Activated naive CD8-positive, alpha-beta T cell treated with anti-CD3 and anti-CD28 coated beads for 36 hours (primary cell): ENCODE measurements at places on chromosomes 4 and X. TPM values are rescaled to one million over a fixed set of nuclear protein-coding genes. Genes with fewer than 3 reads are reported as not detected.
A peak's percentile ranks its signal among the peaks of the same experiment; 100 is the strongest.

ADH7 gene
- not detected for total RNA-seq

PQBP1 gene
- 84.3 TPM for total RNA-seq

DNA sequence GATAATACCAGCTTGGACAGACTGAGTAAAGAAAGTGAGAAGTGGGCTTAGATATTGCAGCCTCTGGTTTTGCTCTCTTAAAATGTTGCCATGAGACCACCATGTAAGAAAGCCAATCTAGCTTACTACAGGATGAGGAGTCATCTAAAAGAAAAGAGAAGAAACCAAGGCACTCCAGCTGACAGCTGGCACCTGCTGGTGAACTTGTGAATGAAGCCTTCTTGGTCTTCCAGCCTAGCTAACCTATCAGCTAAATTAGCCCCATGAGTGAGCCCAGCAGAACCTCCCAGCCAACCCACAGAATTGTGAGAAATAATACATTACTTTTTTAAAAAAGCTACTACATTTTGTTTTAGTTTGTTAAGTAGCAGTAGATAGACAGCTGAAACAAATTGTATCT lies 154.5 kb upstream of the QRFPR start:
- no peak for DNase-seq

DNA sequence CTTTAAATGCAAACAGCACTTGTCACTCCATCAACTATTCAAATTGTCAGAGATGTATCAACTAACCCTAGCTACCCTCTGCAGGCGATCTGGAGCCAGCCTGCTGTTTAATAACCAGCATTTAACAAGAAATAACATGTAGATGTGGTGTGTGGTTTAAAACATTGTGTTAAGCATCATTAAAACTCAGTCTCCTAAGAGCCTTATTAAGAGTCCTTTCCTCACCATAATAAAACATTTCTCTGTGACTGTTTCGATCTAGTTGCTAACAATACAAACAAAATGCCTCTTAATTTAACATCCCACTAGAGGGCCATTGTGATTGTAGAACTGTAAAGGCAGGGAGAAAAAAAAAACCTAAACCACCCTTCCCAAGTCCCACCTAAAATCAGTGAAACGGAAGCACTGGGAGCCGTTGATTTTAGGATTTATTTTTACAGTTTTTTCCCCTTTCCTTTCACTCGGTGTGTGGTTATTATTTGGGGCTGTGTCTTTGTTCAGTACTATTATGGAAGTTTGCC lies 708.6 kb downstream of the C4orf33 start:
- no peak for DNase-seq

ODAPH gene
- not detected for total RNA-seq

GRCh38 chr4:143225167-143225566 lies 40.5 kb downstream of the USP38 start:
- DNase-seq, result no peak

- DNase-seq, result peak; percentile 8
These were observed 12.7 kb upstream of the PAQR3 start for GRCh38 chr4:78951862-78952472.

- DNase-seq, result no peak
These were observed 32.7 kb downstream of the ACE2 start for GRCh38 chrX:15567886-15568616.

GRCh38 chrX:153733651-153734240 lies 9.1 kb downstream of the ABCD1 start:
- no peak for DNase-seq

NWD2 gene
- total RNA-seq, result not detected

HHIP gene
- not detected for total RNA-seq

DNA sequence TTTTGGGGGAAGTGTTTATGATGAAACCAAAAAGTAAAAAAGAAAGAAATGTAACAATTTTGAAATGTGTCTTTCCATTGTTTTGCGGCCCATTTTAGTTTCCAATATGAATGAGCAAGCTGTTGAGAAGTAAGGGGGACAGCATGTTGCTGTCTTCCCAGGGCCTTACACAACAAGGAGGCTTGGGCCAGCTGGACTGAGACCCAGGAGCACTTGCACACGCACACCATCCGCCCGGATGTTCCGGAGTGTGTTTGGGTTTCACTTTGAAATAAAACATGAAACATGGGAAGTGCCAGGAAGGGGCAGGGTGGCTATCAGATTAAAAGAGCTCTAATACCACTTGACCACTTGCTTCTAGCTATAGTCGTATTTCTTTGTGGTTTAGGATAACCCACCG lies 144.4 kb downstream of the NHS start:
- DNase-seq, result no peak

DNA sequence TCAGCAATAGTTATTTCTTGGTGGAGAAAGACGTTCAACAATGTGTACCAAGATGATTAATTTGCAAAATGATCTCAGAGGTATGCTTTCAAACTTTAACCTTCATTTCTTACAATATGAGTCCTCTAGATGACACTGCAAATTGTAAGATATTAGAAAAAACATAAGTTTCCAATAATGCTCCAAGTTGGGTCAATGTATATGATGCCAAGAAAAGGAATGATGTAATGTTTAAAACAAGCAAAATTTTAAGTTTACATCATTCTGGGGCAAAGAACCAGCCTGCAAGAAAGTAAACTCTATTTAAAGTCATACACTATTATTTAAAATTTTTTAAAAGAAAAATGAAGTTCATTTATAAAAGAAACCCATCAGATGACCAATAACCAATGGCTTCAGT lies 56.1 kb downstream of the PRSS12 start:
- no peak for DNase-seq

GRCh38 chr4:7416745-7417432 lies 17.8 kb downstream of the PSAPL1 start:
- DNase-seq, result no peak

GRCh38 chr4:78332976-78333375 lies 218.6 kb upstream of the ANXA3 start:
- no peak for DNase-seq

XG gene
- total RNA-seq, result not detected

DNA sequence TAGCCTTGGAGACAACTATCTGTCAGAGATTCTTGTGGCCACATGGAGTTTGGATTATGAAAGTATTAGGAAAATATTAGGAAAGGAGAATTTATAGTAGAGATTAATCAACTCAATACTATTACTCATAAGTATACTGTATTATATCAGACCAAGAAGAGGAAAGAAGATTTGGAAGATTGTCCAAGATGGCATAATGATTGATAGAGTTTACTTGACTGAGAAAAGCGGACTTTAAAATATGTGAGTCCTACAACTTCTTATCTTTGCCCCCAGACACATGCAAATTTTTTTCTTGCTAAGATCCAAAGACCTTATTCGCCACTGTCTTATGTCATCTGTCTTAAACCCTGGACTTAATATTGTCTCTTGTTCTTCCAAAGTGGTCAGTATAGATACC lies 54.8 kb upstream of the SHISA3 start:
- no peak for DNase-seq

DNA sequence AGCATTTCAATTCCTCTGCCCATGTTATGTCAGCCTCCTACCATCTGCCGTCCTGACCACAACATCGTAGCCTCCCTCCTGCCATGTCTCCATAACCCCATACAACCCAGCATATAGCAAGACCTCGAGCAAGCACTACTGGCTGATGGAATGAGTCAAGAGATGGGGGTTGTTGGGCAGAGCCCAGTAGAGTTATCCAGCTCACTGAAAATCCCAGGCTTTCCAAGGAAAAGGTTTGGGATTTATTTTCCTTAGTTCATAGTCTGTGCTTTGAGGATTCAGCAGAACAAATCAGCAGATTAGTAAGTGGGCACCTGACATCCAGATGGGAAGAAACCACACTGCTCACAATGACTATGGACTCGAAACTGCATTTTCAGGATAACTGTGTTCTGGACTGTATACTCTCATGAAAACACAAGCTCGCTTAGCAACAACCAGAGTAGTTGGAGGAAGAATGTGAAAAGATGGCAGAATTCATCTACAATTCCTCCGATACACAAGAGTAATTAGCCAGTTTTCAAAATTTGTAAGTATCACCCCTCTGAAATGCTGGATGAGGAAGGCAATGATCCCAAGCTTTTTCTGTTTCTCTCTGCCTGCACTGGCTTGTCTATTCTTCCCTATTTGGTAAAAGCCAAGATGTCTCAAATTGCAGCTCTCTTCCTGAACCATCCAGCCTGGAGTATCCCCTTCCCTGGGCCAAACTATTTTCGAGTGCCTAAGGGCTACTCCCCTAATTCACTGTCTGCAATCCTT lies 186.2 kb upstream of the TBL1X start:
- DNase-seq, result no peak

GRCh38 chr4:150402871-150403272 lies 179.1 kb upstream of the MAB21L2 start:
- DNase-seq, result peak; percentile 2

CYBB gene
- 0.76 TPM for total RNA-seq

RNF175 gene
- not detected for total RNA-seq

DNA sequence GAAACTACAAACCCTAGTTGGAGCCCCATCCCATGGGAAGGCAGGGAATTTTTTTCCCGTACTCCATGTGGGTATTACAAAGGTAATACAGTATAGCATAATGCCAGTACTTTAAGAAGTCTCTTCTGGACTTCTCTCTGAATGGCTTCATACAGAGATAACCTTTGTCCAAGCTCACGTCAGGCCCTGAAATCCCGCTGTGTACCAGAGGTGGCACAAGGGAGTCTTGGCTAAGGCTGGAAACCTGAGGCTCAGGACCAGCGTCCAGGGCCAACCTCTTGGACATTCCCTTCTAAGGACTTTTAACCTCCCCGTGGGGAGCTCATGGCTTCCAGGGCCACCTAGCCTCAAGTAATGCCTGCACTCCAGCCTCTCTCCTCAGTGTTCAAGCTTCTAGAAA lies 338.9 kb upstream of the FAM241A start:
- DNase-seq, result no peak

TMEM175 gene
- 17.6 TPM for total RNA-seq

TMPRSS11D gene
- not detected for total RNA-seq

- no peak for DNase-seq
These were observed 206.3 kb downstream of the PDGFC start for GRCh38 chr4:156765277-156765676.

GRCh38 chr4:66524781-66525180 lies 854.5 kb upstream of the EPHA5 start:
- no peak for DNase-seq

SLC49A3 gene
- 0.43 TPM for total RNA-seq

FAM184B gene
- total RNA-seq, result not detected

NKAP gene
- 9.7 TPM for total RNA-seq

DNA sequence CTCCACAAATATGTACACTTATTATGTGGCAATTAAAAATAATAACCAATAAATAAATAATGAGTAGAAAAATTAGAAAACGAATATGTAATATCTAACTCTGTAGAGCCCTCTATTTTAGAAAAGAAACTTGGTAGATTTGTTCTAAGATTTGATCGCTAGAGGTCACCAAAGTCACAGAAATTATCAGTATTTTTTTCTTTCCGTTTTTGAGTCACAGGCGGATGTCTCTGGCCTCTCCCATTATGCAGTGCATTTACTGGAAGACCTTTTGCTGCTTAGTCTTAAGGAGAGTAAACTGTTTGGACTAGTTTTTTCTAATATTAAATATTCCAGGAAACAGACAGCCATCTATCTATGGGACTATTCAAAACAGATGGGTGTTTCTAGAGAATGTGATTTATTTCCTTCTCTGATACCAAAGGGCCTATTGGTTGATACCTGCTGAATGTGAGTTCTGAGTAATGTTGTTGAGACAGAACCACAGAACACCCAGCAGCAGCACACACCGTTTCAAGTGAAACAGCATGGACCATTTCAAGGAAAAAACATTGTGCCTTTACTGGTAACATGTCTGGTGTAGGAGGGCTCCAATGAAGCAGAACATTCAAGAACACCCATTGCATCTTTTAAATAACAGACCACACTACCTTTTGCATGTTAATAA lies 34.0 kb upstream of the GYPA start:
- DNase-seq, result no peak

- DNase-seq, result no peak
These were observed 23.0 kb upstream of the DHX15 start for GRCh38 chr4:24607334-24607733.

DNA sequence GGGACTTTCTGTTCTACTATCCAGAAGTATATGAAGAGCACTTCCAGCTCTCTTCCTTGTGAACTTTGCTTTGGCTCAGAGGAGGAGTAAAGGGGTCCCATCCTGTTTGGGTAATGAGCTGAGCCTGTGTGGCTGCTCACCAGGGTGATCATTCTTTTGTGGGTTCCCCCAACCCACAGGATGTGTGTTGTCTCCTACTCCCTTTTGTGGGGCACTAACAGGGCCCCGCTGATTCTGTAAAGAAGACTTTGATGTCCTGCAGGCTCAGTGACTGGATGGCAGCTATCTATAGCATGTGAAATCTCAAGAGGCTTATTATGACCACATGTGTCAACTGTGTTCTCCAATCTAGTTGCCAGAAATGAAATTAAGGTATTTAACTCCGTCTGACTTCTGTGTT lies 40.8 kb downstream of the ZNF518B start:
- peak; percentile 30 for DNase-seq

- no peak for DNase-seq
These were observed 1383.3 kb upstream of the PCDH7 start for GRCh38 chr4:29336861-29337260.

DNA sequence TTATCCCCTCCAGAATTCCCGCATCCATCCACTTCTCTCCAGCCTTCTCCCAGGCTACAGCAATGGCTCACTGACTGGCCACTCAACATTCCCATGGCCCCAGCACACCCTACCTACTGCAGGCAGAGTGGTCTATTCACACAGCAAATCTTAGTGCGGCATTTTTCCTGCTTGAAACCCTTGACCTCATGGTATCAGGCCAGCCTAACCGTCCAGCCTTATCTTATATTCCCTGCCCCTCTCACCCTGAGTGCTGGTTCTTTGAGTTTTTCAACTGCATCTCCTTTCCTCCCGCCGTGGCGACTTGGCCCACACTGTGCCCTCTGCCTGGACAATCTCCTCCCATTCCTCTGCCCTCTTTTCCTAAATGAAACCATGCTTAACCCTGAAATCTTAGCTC lies 10.0 kb upstream of the S100G start:
- no peak for DNase-seq

FGF13 gene
- not detected for total RNA-seq

AFP gene
- not detected for total RNA-seq
